Right cardiac atrium (tissue), 5 donors: ENCODE measurements at places on chromosomes 6 and 20.

GRCh38 chr6:167308207-167308606, 16.7 kb upstream of the TTLL2 start:
- no peak for DNase-seq

GRCh38 chr6:104325341-104326172, 534.2 kb downstream of the HACE1 start:
- no peak for DNase-seq

DNA sequence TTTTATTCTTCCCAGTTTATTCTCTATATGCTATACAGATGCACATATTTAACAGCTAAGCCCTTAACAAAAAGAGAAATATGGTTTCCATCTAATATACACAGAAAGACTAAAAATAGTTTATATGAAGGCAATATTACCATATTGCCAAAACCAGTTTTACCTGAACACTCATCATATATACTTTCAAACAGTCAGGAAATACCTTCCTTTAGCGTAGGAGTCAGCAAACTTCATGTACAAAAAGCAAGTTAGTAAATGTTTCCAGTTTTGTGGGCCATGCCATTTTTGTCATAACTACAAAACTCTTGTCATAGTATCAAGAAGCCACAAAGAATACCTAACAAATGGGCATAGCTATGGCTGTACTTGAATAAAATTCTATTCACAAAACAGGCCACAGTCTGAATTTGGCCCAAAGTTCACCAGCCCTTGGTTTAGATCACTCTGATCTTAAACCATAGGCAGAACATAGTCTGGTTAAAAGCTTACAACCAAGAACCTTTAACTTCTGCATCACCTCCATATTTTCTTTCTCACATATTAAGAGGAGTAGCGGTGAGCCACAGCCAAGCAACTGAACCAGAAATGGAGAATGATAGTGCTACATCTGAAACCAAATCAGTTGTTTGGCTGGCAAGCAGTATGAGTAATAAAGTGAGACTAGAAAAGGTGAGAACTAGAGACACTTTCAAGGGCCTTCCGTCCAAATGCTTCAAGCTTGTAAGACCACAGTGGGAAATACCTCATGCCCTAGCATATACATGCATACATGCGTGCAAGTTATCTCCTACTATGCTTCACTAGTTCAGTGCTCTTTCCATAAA, 116.6 kb downstream of the PTPRK start:
- DNase-seq, result no peak

- DNase-seq, result no peak
Measured at GRCh38 chr20:1842281-1842680, 52.9 kb upstream of the SIRPA start.

GRCh38 chr20:59850018-59850641, 83.3 kb downstream of the SYCP2 start:
- no peak for DNase-seq

GRCh38 chr6:163583558-163583957, 169.0 kb downstream of the QKI start:
- DNase-seq, result no peak

- no peak for DNase-seq
Measured at GRCh38 chr6:142376115-142376514, 74.3 kb downstream of the ADGRG6 start.

DNA sequence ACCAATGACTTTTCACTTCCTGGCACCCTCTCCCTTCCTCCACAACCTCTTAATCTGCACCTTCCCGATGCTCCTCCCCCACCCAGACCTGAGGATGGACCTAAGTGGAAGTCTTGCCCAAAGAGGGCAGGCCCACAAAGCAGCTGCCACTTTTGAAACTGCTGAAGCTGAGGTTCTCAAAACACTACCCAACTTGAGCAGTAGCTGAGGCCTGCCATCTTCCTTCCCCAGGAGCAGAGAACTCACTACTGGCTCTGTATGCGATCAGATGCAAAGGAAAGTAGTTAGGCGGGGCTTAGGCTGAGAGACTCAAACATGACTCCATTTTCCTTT, 1.5 kb downstream of the HM13 start:
- no peak for DNase-seq

- DNase-seq, result no peak
Measured at GRCh38 chr20:35490736-35491181, 35.4 kb downstream of the CEP250 start.

- no peak for DNase-seq
Measured at GRCh38 chr6:1590580-1590979, 19.1 kb upstream of the FOXC1 start.

- DNase-seq, result no peak
Measured at GRCh38 chr6:121944354-121944753, 455.1 kb upstream of the HSF2 start.

DNA sequence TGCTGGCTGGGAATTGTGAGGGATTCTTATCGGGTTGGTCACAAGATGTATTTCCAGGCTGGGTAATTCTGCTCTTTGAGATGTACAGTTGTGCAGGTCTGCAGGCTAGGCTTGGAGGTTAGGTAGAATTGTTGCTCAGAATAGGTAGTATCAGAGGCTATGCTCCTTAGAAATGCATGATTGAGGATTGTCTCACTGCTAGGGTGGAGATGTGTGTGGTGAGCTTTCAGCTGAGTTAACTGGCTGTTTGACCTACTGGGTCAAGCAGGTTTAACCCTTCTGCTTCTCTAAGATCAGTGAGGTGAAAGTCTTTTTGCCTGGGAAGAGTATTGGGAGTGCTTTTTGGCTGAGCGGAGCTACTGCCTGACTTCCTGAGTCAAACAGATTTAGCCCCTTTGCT, 701.1 kb downstream of the UTRN start:
- DNase-seq, result no peak

DNA sequence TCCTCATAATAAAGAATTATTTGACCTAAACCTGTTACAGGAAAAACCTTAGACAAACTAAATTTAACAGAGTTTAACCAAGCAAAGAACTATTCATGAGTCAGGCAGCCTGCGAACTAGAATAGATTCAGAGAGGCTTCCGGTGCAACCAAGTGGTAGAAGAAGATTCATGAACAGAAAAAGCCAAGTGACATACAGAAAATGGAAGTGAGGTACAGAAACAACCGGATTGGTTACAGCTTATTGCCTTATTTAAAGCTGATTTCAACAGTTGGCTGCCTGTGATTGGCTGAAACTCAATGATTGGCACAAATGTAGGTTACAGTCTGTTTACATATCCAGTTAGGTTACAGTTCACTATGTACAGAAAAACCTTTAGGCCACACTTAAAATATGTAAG, 10.1 kb downstream of the PPP1R3G start:
- DNase-seq, result no peak
